Effector CD8-positive, alpha-beta T cell (primary cell): ENCODE measurements at places on chromosomes 13 and 19.

GRCh38 chr13:33250609-33251008 lies 34.9 kb downstream of the STARD13 start:
- no peak for DNase-seq

- no peak for DNase-seq
These were observed 4.3 kb upstream of the NRTN start for GRCh38 chr19:5800361-5801270.

DNA sequence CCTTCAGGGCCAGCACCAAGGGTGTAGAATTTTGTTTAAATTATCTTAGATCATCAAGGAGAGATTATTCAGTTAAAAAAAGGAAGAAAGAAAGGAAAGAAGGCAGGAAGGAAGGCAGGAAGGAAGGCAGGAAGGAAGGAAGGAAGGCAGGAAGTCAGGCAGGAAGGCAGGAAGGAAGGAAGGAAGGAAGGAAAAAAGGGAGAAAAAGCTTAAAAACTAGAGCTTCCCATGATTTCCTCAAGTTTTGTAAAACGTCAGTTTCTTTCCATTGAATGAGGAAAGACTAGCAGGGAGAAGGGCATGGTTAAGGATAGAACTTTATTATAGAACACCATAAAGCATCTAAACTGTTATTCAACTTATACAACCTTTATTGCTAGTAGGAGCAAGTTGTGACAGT lies 2672.0 kb upstream of the PCDH20 start:
- DNase-seq, result no peak

GRCh38 chr19:15195371-15196334 lies 5.1 kb downstream of the NOTCH3 start:
- DNase-seq, result no peak

GRCh38 chr19:16015805-16016173 lies 60.5 kb upstream of the TPM4 start:
- DNase-seq, result no peak

DNA sequence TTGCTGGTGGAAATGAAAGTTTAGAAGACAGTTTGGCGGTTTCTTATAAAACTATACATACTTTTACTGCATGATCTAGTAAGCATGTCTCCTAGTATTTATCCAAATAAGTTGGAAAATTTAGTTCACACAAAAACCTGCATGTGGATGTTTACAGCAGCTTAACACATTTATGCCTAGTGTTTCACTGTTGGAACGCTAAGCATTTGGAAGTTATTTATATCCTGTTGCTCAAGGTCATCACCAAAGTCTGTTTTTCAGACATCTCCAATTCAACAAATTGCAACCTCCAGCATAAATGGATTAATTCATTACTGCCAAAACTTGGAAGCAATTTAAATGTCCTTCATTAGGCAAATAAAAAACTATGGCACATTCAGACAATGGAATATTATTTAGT lies 461.8 kb downstream of the SUCLA2 start:
- no peak for DNase-seq

DNA sequence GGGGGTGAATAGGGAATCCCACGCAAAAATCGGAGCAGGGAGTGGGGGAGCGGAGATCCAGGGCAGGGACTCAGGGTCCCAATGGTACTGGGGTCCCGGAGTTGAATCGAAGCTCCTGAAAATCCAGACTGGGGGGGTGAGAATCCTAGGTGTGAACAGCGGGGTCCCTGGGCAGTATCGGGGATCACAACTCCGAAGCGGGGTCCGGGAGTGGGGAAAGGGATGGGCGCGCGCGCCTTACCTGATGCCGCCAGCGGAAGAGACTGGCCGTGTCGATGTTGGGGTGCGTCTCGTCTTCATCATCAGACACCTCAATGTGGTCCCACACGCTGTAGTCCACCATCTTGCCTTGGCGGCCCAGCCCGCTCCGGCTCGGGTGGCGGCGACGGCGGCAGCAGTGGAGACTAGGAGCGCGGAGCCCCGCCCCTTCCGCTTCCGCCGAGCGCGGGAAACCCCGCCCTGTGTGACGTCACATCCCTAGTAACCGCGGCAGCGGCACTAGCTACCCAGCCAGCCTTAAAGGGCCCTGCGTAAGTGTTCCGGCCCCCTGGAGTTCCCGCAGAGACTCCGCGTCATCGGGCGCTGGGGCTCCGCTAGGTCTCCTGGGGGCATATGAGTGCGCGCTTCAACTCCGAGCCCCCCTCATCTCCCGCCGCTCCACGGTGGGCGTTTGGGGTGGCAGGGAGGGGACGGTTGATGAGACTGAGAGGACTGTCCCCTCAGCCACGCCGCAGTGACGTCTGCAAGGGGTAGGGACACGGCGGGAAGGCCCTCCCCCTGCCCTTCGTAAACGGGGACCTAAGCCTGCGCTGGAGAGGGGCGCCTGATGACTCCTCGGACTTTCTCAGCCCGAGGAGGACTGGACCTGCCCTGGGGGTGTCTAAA lies at the start of gene CDC37:
Gene CDC37, minus strand, starts transcription at position 406 of the 885 bp plus-strand sequence. Its CDS starts 63 bp downstream, at position 343.
- DNase-seq, result peak; percentile 94

- DNase-seq, result no peak
These were observed 84.7 kb downstream of the ERCC5 start for GRCh38 chr13:102930566-102930965.

- no peak for DNase-seq
These were observed 167.7 kb downstream of the DACH1 start for GRCh38 chr13:71699342-71699741.

- no peak for DNase-seq
These were observed 1086.7 kb downstream of the EFNB2 start for GRCh38 chr13:105448811-105449210.
